ENCODE measurements at places on chromosomes 1 and 21. TPM values are rescaled to one million over a fixed set of nuclear protein-coding genes. Genes with fewer than 3 reads are reported as not detected.
A peak's percentile ranks its signal among the peaks of the same experiment; 100 is the strongest.

DNA sequence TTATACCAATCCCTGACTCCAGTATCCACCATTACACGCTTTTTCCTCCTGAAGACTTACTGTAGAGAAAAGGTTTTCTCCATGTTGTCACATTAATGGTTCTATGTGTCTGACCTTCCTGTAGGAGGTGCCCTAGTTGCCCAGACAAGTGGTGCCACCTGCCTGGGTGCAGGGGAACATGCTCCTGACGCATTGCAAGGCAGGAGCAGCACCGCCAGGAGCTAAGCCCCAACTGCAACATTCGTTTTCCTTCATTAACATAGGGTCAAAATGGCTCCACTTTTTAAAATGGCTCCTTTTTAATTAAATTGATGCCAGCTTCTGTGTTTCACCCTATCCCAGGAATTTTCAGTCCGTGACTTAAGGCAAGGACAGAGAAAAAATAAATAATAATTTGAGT is 220.1 kb upstream of the SAMSN1 start:
- DNase-seq: no peak

- no peak for DNase-seq
Measured at GRCh38 chr1:215911406-215911968, 344.4 kb downstream of the KCTD3 start.

DNA sequence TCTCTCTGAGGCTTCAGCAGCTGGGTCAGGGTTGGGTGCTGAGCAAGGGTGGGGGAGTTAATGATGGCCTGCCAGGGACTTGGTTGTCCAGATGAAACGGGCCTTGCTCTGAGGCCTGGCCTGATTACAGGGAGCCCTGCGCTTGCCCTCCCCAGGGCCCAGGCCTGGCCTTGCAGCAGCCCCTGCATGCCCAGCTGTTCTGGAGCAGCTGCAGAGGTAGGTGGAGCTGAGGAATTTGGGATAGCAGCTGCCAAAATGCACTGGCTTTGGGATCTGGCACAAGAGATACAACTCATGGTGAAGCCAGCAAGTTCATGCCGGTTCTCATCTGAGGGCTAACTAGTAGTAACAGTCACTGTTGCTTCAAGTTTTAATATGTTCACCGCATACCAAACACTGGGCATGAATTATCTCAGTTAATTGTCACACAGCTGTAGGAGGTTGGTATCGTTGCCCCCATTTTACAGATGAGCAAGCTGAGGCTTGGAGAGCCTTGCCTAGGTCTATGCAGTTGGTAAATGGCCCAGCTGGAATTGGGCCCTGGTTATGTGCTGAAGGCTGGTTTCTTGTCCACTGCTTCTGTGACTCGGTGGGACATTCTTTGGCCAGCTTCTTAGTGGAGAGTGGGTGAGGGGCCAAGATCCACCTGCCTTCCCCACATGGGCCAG is 7.3 kb upstream of the SERINC2 start:
- no peak for DNase-seq

- peak; percentile 23 for DNase-seq
Measured at GRCh38 chr1:46131093-46131492, 1.3 kb downstream of the PIK3R3 start.

The RAB7B gene
- total RNA-seq: 4.9 TPM

GRCh38 chr1:181089017-181089675 is 646 bp downstream of the IER5 start:
- DNase-seq: no peak

- no peak for DNase-seq
Measured at GRCh38 chr1:46415514-46415913, 21.4 kb downstream of the FAAH start.

The TAL1 gene
- under 0.01 TPM for total RNA-seq

- DNase-seq: peak; percentile 15
Measured at GRCh38 chr1:223056802-223057201, 86.2 kb downstream of the TLR5 start.

Measured in bronchial epithelial cell (primary cell).